AG08396 (cell line): ENCODE measurements at places on chromosomes 16 and 17.

DNA sequence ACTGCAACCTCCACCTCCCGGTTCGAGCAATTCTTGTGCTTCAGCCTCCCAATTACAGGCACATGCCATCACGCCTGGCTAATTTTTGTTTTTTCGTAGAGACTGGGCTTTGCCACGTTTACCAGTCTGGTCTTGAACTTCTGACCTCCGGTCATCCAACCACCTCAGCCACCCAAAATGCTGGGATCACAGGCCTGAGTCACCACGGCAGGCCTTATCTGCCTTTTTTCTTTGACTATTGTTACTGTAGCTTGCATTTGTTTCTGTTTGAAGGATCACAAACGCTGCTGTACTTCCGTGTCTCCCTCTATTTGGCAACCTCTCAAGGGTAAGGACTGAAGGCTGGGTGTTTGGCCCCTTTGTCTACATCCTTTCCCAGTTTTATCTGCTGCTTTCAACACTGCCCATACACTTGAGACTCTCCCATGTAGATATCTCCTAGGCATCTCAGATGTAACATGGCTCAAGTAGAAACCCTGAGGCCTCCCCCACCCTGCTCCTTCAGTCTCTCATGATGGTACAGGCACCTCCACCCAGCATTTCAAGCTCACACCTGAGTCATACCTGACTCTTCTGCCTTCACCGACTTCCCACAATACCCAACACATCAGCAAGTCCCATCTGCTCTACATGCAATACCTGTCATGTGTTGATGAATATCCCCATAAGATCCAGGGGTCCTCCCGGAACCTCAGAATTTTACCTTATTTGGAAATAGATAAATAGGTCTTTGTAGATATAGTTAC, 219.0 kb downstream of the CPPED1 start:
- DNase-seq: no peak

DNA sequence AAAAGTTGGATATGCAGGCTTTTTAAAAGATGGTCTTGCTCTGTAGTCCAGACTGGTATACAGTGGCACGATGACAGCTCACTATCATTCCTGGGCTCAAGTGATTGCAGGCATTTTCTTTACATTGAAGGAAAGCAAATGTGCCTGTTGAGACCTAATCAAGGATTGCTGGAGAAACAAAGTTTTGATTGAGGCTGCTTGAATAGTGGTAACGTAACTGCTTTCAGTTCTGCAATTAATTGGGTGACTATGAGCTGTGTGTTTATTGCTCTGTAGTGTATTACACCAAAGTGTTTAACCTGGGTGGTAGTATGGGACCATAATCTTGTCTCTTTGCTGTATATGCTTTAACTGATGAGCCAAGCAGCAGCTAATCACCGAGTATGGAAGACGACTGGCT, 2.3 kb downstream of the UBB start:
- DNase-seq: no peak

- no peak for DNase-seq
These were observed 265.4 kb upstream of the FOXF1 start for GRCh38 chr16:86244936-86245335.

- DNase-seq: no peak
These were observed 6.6 kb downstream of the FAM20A start for GRCh38 chr17:68594552-68594951.

GRCh38 chr17:71163121-71163812, 957.6 kb upstream of the SOX9 start:
- no peak for DNase-seq

DNA sequence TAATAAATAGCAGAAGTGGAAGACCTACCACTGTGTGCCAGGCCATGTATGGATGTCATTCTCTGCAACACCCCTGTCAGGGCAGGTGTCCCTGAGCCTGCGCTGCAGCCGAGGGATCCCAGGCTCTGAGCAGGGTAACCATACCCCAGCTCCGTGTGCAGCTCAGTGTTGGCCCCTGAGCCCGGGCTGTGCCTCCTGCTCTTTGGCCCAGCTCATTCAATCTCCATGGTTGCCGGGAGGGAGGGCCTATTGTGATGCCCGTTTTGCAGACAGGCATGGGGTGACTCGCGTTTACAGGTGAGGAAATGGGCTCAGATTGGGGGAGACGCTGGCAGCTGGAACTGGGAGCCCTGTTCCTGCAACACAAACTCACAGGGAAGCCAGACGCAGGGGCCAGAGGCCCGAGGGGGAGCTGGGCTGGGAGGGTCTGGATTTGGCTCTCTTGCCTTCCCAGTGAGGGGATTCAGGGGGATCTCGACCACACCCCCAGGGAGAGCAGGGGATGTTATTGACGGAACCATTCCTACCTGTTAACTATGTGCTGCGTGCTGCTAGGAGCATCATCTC, 190.5 kb downstream of the IRF8 start:
- DNase-seq: no peak

GRCh38 chr17:75814900-75815373, 29.3 kb downstream of the UNC13D start:
- peak; percentile 56 for DNase-seq

DNA sequence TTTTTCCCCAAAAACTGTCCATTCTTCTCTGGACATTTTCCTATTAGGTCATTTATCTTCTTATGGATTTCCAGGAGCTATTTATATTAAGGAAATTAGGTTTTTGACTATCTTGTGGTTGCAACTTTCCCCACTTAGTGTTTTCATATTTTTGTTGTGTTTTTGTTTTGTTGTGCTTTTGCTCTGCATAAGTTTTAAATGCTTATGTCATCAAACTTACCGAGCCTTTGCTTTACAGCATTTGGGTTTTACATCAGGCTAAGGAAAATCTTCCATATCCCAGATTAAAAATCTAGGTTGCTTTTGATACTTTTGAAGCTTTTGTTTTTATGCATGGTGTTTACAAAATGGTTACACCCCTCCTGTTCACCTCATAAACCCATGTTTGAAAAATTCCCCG, 27.5 kb downstream of the MAF start:
- no peak for DNase-seq

GRCh38 chr17:35898283-35899070, 18.3 kb upstream of the CCL5 start:
- DNase-seq: no peak

DNA sequence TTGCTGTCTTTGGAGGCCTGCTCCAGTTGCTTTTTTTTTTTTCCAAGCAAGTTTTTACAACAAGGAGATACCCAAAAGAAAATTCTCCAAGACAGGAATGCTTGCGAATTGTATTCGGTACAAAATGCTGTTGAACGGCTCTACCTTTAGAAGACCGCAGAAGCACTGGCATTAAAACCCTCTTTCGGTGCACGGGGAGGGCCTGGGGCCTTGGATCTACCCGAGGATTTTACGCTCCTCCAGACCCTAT, 1.3 kb upstream of the HELZ start:
- no peak for DNase-seq

- DNase-seq: no peak
These were observed 3.0 kb downstream of the ARHGDIA start for GRCh38 chr17:81867991-81868673.

DNA sequence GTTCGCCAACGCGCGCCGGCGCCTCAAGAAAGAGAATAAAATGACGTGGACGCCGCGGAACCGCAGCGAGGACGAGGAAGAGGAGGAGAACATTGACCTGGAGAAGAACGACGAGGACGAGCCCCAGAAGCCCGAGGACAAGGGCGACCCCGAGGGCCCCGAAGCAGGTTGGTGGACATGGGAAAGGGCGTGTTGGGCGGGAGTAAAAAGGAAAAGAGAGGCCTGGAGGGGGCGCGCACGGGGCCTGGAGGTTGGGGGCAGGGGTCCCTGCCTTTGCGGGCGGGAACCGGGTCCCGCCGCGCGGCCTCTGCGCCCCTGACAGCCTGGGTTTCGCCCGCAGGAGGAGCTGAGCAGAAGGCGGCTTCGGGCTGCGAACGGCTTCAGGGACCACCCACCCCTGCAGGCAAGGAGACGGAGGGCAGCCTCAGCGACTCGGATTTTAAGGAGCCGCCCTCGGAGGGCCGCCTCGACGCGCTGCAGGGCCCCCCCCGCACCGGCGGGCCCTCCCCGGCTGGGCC, 2.1 kb downstream of the IRX5 start:
- no peak for DNase-seq

DNA sequence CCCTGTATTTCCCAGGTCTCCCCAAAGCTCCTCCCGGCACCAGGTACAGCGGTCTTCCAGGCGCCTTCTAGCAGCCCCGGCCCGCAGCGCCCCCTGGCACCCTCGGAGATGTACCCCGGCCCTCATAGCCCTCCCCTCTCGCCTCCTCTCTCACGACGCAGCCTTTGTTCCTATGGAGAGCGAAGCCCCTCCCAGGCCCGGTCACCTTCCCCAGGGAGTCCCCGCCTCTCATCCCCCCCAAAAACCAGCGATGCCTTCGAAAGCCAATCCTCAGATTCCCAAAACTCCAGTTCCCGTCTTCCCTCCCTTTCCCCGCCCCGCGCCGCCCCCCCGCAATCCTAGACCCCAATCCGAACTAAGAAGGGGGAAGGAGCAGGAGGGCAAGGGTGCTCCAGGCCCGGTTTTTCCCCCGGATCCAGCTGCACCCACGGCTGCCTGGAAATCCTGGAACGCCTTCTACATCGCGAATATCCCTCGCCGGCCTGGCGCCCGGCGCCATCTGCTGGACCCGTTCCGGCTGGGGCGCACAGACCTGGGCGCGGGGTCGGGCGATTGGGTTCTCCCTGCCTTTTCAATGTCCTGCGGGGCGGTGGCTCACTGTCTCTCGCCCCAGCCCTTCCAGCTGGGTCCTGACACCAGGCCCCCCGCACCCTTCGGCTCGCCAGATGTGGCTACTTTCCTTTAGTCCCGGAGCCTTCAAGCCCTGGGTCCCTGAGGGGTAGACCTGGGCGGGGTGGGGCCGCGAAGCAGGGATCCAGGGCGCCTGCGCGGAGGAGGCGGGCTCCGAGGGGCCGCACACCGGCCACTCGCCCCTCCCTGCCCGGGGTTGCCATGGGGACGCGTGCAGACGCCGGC, at the start of gene DNAH2:
TSS of gene DNAH2 (plus strand) at position 844 of the 855 bp plus-strand sequence. CDS start 1,991 bp downstream, outside the sequence.
- peak; percentile 89 for DNase-seq

DNA sequence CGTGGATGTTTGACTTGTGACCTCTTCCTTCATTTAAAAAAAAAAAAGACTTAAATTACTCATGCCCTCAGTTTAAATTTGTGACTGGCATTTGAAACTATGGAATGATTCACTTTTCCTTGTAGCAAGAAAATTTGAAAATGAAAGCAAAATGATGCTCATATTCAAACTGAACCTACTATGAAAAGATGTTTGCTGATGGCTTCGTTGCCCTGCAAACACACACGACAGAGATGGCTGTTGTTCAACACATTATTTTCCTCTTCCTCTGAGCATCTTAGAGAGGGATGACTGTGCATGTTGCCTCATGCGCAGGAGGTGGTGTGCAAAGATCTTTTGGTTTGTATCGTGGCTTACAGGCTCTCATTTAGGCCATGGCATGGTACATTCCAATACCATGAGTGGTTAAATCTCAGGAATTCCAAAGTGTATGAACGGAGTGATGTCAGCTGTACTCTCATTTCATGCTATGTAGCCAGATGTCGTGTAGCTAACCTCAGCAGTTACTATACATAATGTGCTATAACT, 164.5 kb downstream of the PRKCA start:
- DNase-seq: peak; percentile 86

GRCh38 chr16:88084881-88085280, 133.6 kb downstream of the BANP start:
- DNase-seq: peak; percentile 86

DNA sequence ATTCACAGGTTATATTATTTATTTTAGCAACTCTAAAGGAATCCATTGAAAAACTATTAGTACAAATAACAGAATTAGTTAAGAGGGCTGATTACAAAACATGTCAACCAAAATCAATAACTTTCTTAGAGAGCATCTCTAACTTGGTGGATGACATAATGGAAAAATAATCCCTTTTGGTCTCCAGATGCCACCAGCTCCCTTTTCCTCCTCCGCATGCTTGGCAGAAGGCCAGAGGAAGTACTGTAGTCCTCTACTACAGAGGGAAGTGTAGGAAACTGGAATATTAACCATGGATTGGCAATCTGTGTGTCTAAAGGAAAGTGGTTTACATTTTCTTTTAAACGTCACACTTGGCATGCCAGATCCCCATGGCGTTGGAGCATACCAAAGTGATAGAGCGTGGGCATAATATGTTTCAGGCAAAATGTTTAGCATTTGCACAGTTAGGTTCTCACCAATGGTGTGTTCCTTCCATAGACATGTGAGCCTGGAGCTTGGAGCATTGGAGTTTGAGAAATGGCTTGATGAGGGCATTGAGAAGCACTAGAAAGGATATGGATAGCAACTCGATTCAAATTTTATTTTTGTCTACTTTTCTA, 106.3 kb downstream of the PRKCB start:
- DNase-seq: no peak

DNA sequence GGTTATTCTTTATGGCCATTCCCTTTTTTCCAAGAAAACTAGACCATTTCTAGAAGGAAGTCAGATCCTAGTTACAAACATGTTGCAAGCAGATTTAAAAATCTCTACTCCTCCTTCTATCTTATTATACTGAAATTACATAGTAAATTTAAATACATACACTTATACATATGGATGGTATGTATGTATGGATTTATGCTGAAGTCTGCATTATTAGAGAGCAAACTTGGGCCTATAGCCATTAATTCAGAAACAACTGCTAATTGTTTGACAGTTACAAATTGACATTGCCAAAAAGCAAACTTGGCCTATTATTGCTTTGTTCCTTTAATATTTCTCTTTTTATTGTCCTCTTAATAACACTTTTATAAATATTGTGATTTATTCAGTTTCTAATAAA, 67.1 kb downstream of the NFAT5 start:
- no peak for DNase-seq

GRCh38 chr16:85057948-85058347, 30.4 kb downstream of the KIAA0513 start:
- no peak for DNase-seq

GRCh38 chr16:84633622-84634021, 14.7 kb upstream of the KLHL36 start:
- DNase-seq: no peak

- DNase-seq: no peak
These were observed 16.5 kb downstream of the SLC16A3 start for GRCh38 chr17:82245134-82246039.

DNA sequence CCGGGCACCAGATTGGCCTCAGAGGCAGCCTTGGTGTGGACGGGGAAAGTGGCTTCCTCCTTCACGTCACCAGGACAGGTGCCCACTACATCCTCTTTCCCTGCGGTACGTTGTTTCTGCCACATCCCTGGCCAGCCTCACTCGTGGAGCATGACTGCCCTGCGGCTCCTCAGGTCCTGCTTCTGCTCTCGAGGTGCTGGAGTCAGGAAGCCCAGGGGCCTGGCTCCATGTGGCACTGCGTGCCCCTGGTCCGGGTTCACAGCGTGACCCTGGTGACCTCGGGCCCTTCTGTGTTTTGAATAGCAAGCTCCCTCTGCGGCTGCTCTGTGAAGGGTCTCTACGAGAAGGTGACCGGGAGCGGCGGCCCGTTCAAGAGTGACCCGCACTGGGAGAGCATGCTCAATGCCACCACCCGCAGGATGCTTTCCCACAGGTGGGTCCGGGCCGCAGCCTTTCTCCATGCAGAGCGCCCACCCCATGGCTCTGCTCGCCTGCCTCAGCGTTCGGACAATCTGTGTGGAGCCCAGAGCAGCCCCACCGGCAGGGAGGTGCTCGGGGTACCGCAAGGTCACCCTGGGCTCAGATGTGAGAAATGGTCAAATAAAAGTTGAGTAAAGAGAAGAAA, 13.5 kb downstream of the RGS11 start:
- DNase-seq: no peak
